ENCODE measurements at places on chromosomes 2 and 18.
A peak's percentile ranks its signal among the peaks of the same experiment; 100 is the strongest.

- no peak for DNase-seq
Measured at GRCh38 chr2:31060397-31060796, 77.8 kb downstream of the GALNT14 start.

DNA sequence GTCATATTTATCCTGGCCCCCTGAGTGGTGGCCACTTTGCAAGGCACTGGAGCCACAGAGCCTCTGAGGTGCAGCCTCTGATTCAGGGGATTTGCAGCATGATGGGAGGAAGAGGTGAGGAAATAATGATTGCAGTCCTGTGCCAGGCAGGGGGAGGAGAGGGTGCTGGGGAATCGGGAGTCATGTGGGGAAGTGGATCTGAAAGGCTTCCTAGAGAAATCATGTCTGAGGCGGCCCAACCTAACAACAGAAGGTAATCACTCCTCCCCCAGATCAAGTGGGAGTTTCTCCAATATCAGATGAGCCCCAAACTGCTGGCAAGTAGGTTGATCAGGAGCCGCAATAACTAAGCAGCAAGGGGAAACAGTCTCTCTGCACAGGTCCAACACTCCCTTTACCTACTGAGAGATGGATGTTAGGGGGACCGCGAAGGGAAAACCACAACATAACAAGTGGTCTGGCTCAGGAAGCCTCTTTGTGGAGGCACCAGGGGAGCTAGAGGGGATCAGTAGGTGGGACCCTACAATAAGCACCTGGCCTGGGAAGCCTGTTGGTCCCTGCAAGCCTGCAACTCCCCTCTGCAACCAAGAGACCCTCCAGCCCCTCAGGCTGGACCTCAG is 71.8 kb upstream of the NPAS2 start:
- DNase-seq, result no peak

GRCh38 chr18:2083691-2084090 is 487.6 kb downstream of the METTL4 start:
- peak; percentile 18 for DNase-seq

DNA sequence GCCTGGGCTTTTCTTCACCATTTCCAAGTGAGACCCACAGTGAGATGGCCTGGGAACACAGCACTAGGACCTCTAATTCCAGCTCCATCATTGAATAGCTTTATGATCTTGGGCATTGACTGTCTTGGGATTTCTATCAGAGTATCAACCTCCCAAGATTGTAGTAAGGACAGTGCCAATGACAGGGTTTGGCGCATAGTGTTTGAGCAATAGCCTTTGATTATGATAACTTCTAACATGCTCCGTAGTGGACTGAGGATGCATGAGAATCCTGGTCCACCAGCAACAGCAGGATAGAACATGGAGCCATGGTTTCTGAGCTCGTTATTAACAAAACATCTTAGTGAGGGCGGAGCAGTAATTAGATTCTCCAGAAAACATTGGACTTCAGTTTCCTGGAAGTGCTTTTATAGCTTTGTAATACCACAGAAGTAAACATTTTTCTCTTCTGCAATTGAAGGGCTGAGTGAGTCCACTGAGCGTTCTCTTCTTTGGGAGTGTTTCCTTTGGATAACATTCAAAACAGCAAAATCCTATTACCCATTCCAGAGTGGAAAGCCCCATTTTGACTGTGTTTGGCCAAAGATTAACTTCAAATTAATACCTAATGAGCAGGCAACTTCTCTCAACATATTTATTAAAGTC is 63.7 kb downstream of the IL1R2 start:
- no peak for DNase-seq

DNA sequence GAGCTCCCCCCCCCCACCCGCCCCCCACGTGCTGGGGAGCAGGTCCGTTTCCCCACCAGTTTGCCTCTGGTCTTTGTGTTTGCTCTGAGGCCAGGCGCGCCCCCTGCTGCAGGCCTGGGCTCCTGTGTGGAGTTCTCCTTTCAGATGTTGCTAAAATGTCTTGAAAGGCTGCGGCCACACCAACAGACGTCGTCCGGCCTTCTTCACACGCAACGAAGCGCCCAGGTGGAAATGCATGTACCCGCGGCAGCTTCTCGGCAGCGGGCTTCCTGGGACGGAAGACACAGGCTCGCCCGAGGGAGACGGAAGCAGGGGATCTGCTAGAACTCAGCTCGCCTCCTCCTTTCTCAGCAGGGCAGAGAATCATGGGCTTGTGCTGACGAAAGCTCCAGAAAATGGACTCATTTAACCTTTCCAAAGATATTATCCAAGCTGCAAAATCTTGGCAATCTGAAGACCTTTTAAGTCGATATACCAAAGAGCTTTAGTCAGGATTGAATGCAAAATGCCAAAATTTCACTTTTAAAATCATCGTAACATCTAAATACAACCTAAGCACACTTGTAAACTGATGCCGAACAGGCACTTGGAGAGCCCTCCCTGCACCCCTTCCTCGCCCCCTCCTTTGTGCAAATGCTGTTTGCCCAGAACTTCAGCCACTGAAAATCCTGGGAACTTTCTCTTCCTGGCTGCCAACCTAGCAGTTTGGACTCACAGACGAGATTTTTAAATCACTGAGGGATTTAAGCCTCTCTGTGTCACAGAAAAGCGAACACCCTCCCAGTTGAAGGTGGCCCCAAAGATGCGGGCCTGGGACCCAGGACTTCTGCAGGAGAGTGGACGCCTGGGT is 125.5 kb upstream of the ZNF516 start:
- peak; percentile 71 for DNase-seq

DNA sequence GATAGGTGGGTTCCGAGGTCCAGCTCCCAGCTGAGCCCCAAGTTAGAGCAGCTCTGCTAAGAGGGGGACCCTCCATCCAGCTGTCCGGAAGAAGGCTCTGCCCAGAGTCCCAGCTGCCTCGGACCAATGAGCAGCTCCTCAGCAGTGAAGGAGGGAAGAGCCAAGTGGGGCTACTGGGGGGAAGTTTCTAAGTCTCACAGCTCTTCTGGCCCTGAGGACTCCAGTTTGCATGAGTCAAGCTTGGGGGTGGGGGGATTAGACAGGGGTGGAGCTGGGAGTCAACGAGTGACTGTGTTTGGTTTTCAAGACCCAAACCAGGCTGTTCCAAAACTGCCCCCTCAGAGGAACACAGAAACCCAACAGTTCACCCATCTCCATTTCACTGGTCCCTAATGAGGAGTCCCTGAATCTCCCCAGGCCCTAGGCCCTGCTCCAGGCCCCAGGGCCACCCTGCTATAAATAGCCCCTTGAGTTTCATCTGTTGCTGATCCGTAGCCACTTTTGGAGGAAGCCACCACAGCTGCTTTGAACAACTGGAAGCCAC is 100.9 kb downstream of the TNS1 start:
- DNase-seq, result no peak

- no peak for DNase-seq
Measured at GRCh38 chr18:74840492-74841167, 243.0 kb downstream of the ZNF407 start.

GRCh38 chr2:11500702-11501303 is 33.0 kb upstream of the GREB1 start:
- peak; percentile 43 for DNase-seq

DNA sequence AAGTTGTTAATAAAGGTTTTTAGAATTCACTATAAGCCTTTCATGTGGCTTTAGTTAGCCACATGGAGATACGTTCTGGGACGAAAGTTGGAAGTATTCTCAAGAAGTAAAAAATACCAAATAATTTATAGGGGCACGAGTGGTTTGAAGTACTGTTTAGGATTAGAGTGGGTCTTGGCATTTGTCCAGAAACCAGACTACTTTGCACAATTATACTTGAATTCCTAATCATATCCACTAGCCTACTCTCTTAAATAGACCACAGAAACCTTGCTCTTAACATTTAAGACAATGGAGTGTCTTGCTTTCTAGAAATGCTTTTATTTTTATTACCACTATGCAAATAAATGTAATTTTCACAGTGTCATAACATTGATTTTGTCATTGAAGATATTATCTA is 44.6 kb downstream of the UBE2E3 start:
- no peak for DNase-seq
